ENCODE measurements at places on chromosomes 13 and 19.

- no peak for DNase-seq
Observed at GRCh38 chr19:32350471-32350865, 5.1 kb downstream of the ZNF507 start.

- no peak for DNase-seq
Observed at GRCh38 chr13:24166561-24166960, 6.0 kb downstream of the SPATA13 start.

DNA sequence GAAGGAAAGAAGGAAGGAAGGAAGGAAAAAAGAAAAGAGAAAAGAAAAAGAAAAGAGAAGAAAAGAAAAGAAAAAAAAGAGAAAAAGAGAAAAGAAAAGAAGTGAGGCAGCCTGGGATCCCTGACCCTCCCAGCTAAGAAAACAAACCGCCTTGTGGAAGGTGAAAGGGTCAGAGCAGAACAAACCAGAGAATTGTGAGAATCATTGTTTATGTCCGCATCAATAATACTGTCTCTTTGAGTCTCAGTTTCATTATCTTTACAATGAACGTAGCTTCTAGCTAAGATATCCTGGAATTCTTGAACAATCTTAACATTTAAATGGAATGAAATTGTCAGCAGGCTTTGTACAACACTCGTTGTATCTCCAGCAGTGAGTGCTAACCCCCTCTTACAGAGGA lies 66.4 kb upstream of the SERP2 start:
- DNase-seq: no peak

DNA sequence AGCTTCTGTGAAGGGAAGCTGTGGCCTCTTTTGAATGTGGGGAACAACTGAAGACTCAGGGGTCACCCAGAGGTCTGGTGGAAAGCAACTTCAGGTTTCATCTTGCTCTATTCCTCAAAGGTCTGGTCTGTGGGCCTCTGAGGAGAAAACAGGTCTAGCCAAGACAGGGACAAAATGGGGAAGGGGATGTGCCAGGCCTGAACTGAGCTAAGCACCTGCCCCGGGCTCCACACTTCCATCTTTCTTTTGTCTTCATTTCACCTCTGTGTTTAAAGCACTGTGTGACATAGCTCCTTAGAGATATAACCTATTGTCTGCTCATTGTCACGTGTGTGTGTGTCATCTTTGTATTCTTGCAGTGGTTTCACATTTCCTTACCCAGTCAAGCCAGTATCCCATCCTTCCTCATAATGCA lies 19.9 kb upstream of the GDF15 start:
- no peak for DNase-seq

- no peak for DNase-seq
Observed at GRCh38 chr19:6828306-6828697, 55.8 kb downstream of the VAV1 start.

GRCh38 chr19:45629704-45630103 lies 9.5 kb downstream of the EML2 start:
- DNase-seq: no peak

- no peak for DNase-seq
Observed at GRCh38 chr13:100594255-100594654, 5.7 kb upstream of the GGACT start.

DNA sequence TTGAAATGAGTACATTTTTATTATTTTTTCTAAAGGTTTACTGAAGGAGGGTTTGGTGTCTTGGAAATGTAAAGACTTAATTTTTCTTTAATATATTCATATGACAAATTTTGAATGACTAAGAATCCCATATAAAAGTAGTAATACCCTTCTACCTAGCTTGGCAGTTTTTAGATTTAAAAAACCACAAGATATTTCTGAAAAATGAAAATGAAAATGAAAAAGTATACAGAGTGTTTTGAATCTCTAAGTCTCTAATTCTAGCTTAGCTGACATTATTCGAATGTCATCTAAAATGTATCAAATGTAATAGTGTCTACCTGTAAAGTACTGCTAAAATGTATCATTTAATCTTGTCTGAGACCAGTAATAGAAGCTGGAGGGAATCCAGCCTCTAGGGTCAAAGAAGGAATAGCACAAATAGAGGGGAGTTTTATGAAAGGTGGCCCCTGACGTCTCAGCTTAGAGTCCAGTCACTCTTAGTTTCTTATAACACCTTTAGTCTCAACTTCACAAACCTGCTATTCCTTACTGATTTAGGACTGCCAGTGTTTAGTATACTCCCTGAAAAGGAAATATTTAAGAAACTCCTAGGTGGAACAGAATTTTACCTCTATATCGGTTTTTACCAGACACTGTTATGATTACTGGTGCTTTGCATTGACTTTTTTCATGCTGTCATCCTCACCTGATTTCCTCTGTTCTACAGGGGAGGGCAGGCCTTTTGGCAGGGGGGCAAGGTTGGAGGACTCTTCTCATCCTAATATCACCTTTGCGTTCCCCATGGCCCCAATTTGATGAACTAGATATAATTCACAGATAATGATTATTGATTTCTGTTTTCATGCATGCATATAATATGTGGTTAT lies 16.2 kb upstream of the MIR17HG start:
- no peak for DNase-seq

GRCh38 chr13:36531746-36532486 lies 99.6 kb downstream of the CCNA1 start:
- DNase-seq: no peak

- no peak for DNase-seq
Observed at GRCh38 chr13:67048084-67048820, 181.9 kb downstream of the PCDH9 start.

- no peak for DNase-seq
Observed at GRCh38 chr19:29560313-29561075, 34.7 kb downstream of the VSTM2B start.
